ENCODE measurements at places on chromosomes 4 and X. TPM values are rescaled to one million over a fixed set of nuclear protein-coding genes. Genes with fewer than 3 reads are reported as not detected.

GRCh38 chr4:2689825-2690700 is 66.1 kb downstream of the TNIP2 start:
- peak; percentile 49 for DNase-seq

DNA sequence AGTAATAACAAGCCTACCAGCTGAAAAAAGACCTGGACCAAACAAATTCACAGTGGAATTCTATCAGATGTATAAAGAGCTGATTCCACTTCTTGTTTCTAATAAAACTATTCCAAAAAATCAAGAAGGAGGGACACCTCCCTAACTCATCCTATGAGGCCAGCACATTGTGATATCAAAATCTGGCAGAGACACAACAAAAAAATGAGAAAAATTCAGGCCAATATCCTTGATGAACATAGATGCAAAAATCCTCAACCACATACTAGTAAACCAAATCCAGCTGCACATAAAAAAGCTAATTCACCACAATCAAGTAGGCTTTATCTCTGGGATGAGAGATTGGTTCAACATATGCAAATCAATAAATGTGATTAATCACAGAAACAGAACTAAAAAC is 147.9 kb upstream of the NEIL3 start:
- no peak for DNase-seq

DNA sequence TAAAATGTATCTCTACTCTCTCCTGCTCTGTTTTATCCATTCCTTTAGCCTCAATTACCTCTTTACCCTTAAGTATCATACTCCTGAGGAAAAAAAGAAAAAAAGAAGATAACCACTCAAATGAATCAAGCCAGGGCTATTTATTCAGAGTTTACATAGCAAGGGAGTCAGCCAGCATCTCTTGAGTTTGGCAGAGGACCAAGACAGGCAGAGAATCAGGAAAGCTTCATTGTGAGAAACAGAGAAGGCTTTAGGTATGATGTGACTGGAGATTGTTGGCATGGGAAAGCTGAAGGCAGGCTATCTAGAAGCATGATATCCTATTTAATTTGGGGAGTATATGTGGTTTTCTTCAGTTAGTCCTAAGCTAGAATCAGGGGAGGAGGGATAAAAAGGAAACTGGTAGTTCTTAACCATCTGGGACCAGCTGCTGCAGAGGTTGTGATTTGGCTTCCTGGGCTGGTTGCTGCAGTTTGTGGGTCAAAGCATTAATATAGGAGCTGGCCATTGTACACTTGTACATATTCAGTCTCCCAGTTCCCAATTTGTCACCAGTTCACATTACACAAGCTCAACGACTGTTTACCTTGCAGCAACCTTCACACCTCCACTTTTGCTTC is 11.2 kb downstream of the APELA start:
- peak; percentile 17 for DNase-seq

- DNase-seq, result peak; percentile 18
These were observed 160.2 kb downstream of the NHS start for GRCh38 chrX:17535229-17535628.

- peak; percentile 40 for DNase-seq
These were observed 103.7 kb downstream of the APOOL start for GRCh38 chrX:85107407-85107806.

DNA sequence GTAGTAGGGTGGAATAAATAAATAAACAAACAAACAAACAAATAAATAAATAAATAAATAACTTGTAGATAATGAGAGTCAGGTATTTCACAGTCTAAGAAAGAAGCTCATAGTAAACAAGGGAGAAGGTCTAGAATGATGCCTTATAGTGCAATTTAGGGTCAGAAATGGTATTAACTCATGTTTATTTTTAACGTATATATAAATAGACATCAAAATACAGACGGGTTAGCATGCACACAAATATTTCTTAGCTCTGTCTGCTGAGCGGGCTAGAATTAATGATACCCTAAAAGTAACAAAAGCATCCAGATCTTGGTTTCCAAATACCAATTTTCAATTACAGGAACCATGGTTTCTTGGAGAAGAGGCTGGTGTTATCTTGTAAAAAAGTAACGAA is 16.6 kb downstream of the PFKFB1 start:
- no peak for DNase-seq

- DNase-seq, result no peak
These were observed 2106.0 kb downstream of the PCDH7 start for GRCh38 chr4:32826169-32826568.

GRCh38 chrX:16484338-16484737 is 165.6 kb upstream of the S100G start:
- peak; percentile 95 for DNase-seq

DNA sequence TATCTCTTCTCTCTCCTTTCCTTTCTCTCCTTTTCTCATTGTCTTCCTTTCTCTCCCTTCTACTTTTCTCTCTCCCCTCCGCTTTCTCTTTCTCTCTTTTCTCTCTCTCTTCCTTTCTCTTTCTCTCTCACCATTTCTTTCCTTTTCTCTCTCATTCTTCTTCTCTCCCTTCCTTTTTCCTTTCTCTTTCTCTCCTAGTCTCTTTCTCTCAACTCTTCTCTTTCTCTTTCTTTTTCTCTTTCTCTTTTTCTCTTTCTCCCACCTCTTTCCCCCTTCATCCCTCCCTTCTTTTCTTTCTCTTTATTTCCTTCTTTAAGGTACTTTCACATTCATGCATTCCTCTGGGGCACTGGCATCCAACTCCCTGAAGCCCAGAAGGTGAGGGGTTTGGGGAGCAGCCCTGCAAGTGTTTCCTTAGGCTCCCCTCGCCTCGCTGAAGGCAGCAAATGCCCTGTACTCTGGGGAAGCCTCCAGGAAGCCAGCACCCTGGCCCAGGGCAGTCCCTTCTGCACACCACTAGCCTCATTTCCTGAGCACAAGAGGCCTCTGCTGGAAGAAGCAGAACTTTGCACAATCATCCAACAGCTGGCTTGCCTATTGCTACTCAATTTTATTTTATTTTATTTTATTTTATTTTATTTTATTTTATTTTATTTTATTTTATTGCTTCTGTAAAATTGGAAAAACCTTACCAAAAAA is 124.2 kb downstream of the NFKB1 start:
- no peak for DNase-seq

- no peak for DNase-seq
These were observed 209.1 kb upstream of the ANXA10 start for GRCh38 chr4:167883266-167883665.

The GLOD5 gene
- total RNA-seq, result not detected

The ERVMER34-1 gene
- total RNA-seq, result 0.13 TPM

DNA sequence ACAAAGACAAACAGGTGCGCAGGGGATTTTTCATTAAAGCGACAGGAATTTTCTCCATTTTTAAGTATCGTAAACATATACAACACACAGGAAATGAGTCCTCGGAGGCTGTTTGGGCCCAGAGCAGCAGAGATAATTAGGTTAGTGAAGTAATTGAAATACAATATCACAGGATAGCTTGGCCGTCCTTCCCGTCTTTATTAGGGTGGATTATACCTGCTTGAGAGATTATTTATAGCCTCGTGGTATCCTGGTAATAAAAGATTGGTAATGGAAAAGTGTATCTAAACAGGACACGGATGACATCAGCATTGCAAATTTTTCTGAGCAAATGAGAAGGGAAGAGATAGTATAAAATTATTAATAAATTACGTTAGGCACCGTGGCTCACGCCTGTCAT is 68.2 kb downstream of the CRLF2 start:
- DNase-seq, result no peak

- peak; percentile 90 for DNase-seq
These were observed 14.7 kb downstream of the SORCS2 start for GRCh38 chr4:7206911-7207567.

The PAK3 gene
- not detected for total RNA-seq

The CPLX1 gene
- total RNA-seq, result not detected

GRCh38 chr4:173273941-173274340 is 60.2 kb downstream of the HMGB2 start:
- DNase-seq, result no peak

DNA sequence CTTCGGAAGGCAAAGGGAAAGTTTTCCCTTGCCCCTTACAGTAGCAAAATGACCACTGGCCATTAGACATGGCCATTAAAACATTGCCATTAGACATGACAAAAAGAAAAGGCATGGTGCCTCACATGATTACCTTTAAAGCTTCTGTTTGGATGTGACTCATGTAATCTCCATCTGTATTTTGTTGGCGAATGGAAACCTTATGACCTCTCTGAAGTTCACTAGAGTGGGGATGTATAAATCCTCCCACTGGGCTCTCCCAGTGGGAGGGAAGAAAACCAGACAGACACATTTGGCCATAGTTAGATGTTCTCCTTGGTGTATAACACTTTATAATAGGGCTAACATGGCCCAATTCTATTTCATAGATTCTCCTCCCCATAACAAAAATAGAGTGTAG is 152.6 kb downstream of the MAGEB17 start:
- peak; percentile 42 for DNase-seq

The KLHL8 gene
- total RNA-seq, result 7.8 TPM

GRCh38 chr4:130659320-130659719 is 1563.4 kb downstream of the C4orf33 start:
- DNase-seq, result no peak

- DNase-seq, result no peak
These were observed 32.8 kb downstream of the HDAC8 start for GRCh38 chrX:72539822-72540221.

The XAGE2 gene
- not detected for total RNA-seq

- peak; percentile 62 for DNase-seq
These were observed 568 bp downstream of the HTT start for GRCh38 chr4:3074846-3075651.

DNA sequence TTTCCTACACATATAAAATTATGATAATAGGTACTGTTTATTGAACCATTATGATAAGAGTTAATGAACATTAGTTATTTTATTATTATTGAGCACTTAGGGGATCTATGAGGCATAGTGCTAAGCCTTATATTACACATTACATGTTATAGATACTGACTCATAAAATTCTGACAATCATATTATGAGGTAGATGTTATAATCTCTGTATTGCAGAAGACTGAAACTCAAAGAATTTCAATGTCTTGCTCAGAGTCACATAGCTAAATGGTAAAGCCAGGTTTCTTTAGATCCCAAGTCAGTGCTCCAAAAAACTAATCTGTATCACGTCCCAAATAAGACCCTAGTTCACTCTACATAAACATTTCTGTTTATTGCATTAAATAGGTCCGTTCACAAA is 207.2 kb upstream of the CNKSR2 start:
- DNase-seq, result no peak

DNA sequence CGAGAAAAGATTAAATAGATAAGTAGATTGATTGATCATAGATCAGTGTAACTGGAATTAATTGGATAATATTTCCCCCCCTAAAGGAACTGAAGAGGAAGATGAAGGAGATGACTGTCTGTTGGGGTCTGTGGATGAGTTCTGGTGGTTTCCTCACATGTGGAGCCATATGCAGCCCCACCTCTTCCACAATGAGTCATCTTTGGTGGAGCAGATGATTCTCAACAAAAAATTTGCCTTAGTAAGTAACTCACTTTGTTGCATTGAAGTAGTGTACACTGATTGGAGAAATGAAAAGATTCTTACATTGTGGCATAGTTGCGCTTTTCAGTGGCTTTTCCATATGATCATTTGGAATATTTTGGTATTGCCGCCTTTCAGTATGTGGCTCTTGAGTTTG is 80.4 kb downstream of the NDST3 start:
- peak; percentile 62 for DNase-seq

The ZNF157 gene
- total RNA-seq, result not detected

The ART3 gene
- total RNA-seq, result not detected

GRCh38 chr4:165129924-165130323 is 17.3 kb upstream of the TMEM192 start:
- DNase-seq, result no peak

GRCh38 chr4:3047464-3048286 is 26.7 kb downstream of the HTT-AS start:
- DNase-seq, result peak; percentile 61

The VCX3B gene
- total RNA-seq, result 3.8 TPM

DNA sequence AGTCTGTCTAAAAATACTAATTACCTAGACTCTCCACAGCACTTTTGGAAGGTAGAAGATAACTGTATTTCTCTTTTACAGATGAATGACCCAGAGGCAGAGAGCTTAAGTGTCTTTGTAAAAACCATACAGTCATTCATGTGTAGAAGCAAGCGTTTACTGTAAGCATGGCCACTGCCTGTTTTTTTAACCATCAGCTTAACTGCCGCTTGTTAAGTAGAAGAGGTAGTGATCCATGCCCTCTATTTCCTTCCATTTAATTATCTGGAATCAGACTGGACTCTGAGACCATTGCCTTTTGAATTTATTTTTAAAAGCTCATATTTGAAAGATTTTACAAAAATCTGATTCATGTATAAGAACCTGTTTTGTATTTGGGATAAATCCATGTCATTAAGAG is 111.2 kb upstream of the TECRL start:
- DNase-seq, result no peak

DNA sequence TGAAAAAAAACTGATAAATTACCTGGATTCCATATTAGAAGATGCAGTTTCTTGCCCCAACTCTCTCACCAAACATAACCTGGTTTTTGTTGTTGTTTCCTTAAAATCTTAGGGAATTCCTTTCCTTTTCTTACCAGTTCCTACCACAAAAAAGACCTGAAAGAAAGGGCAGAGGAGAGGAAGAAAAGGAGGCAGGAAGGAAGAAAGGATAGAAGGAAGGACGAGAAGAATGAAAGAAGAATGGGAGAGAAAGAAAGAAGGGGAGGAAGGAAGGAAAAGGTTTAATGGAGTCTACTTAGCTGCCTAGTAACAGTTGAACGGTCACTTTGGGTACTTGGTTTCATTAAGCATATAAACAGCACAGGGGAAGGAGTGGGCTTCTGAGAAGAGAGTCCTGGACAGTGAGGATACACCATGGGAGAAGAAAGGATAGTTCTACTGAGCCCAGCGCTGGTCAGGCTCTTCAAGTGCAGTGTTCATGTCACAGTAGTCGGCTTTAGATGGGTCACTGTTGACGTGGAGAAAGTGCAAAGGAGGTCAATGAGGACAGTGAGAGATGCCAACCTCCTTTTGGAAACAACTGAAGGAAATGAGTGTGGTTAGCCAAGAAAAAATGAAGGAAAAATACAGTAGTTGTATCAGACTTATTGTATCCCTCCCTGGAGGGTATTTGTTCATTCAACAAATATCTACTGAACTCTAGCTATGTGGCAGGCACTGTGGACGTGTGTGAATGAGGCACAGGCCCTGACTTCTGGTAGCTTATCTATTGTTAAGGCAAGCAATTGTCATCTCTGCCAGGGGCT is 1.1 kb upstream of the CHIC2 start:
- DNase-seq, result peak; percentile 30

- DNase-seq, result no peak
These were observed 260.6 kb downstream of the GASK1B start for GRCh38 chr4:157912212-157912611.

DNA sequence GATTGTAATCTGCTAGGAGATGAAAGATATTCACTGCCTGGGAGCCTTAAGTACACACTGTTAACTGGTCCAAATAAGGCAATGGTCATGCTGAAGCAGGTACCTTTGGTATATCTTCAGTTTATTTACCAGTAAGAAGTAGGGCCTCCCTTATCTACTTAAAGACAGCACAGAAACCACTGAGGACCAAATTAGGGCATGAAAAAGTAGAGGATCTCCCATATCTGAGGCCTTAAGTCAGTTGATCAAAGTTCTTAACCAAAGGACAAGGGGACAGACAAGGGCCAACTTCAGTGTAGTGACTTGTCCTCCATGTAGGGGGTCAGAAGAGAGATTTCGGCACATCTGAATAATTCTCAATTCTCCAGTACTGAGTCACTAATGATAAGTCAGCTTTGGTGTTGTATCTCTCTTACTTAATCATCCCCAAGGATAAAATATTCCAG is 59.1 kb downstream of the AMELX start:
- no peak for DNase-seq

GRCh38 chrX:40015693-40016092 is 82.1 kb downstream of the BCOR start:
- DNase-seq, result no peak

The MTNR1A gene
- total RNA-seq, result not detected

- no peak for DNase-seq
These were observed 230.1 kb upstream of the FTHL17 start for GRCh38 chrX:31301941-31302340.
